ENCODE measurements at places on chromosomes 7 and 10.

DNA sequence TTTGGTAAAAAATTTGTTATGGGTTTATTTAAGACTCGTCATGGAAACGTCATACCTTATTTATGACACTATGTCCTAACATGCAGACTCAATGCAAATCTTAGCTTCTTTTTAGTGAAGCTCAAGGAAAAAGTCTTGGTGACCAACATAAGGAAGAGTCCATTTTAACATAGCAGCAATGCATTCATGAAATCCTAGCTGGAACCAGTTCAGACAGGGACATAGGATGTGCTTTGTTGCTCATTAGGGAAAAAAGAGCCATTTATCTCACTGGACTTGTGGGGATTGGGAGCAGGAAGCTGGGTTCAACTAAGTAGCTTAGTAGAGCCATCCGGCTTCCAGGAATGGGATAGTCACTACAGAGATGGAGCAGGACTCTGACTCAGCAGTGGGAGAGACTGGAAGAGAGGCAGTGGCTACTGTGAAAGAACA, 100.7 kb upstream of the DKK1 start:
- DNase-seq: no peak

GRCh38 chr7:97133159-97133558, 15.7 kb downstream of the SDHAF3 start:
- DNase-seq: no peak

- DNase-seq: no peak
Measured at GRCh38 chr10:70544431-70545340, 57.9 kb downstream of the PRF1 start.

GRCh38 chr10:78648256-78648860, 420.4 kb upstream of the ZMIZ1 start:
- DNase-seq: no peak

DNA sequence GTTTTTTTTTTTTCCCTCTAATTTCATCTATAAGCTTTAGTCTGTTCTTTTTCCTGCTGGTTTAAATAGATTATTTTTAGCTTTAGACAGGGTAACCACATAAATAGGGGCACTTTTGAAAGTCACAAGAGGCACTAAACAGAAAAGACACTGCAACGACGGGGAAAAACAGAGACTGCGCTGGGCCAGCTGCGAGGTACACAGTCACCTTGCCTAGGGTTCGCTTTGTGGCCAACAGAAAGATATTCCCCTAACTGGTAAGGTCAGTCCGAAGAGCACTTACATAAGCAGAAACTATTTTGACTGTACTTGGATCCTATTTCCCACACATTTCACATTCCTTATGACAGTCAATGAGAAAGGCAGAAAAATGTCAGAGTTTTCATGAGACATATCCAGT, 175.6 kb upstream of the PHF14 start:
- no peak for DNase-seq

- DNase-seq: no peak
Measured at GRCh38 chr7:2488681-2489080, 12.5 kb upstream of the GRIFIN start.

DNA sequence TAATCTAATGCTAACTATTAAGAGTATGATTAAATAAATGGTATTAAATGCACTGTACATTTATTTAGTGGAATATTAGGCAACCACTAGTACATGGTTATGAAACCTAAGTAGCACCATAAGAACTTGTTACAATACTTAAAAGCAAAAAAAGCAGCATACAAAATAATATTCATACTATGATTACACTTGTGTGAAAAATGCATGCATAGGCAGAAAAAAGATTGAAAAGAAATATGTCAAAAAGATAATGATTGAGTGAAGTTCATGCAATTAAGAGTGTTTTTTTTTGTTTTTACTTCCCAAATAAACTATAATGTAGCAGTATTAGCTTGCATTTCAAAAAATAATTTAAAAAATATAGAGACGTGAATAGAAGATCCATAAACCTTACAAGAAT, 20.0 kb upstream of the SRI start:
- no peak for DNase-seq

DNA sequence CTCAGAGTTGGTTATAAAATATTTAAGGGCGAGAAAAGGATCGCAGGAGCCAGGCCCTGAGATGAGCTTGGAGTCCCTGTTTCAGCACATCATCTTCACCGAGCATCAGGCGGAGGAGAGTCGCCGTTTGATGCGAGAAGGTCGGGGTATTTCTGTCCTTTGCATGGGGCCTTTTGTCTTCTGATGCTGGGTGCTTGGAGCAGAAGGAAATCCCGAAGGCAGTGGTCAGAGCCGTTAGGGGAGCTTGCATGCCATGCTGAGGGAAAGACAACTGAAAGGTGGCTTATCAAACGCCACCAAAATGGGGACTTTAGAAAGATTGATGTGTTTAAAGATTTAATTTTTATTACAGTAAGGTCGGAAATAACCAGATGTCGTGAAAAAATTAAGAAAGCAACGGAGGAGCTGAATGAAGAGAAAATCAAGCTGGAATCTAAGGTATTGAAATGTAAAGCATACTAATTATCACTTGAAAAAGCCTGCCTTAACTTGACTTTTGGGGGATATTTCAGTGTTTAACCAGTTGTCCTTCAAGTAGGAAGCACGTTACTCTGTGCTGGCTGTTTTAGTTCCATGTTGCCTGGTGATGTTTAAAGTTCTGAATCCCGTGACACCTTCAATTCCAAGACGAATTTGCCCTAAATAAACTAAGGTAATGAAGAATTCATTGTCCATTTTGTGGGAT, 845 bp downstream of the CCDC172 start:
- DNase-seq: no peak

DNA sequence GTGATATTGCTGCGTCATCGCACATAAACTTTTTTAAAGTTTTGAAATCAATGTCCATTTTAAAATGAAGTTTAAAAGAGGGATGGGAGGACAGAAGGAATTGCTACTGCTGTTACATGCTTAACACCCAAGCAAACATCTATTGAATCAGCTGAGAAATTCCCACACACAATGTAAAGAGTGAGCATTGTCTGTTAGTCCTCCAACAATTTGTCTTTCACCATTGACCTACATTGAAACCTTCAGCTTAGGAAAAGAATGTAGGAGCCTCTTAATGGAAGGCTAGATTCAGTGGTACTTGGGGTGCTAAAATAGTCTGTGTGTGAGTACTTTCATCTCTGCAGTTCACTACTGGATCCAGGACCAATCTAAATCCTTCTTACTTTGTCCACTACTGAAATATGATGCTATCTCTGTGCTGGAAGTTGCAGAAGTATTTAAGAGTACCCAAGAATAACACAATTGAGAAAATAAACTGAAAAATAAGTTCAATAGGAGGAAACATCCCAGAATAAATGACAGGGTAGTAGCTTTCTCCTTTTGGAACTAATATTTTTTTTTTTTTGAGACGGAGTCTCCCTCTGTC, 23.8 kb upstream of the FBXW4 start:
- no peak for DNase-seq

DNA sequence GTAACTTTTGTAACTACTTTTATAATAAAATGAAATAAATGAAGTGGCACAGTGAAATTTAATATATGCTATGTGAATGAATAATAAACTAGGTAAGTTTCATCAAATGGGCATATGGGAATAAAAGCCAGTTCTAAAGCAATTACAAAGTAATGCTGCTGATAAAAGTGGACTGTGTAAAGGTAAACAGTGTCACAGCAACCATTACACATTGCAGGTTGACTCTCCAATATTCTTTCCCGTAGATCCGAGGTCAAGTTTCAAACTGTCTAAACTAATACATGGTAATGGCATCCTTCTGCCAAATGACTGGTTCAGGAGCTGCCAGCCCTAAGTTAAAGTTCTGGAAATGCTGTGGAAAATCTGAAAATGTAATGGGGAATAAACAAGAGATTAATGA, 6.0 kb downstream of the HIBADH start:
- DNase-seq: no peak

DNA sequence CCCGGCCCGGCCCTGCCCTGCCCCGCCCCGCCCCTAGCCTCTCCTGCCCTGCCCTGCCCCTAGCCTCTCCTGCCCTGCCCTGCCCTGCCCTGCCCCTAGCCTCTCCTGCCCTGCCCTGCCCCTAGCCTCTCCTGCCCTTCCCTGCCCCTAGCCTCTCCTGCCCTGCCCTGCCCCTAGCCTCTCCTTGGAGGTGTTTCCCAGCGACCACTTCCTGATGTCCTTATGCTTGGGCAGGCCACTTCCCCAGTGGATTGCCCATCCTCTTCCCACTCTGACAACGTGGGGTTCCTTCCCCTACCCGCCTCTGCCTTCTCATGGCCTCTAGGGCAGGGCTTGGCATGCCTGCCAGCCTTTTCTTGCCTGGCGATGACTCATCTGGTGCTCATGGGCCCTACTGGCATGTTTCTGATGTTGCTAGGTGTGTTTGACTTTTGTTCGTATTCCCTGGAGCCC, 21.2 kb downstream of the PRXL2A start:
- DNase-seq: no peak

DNA sequence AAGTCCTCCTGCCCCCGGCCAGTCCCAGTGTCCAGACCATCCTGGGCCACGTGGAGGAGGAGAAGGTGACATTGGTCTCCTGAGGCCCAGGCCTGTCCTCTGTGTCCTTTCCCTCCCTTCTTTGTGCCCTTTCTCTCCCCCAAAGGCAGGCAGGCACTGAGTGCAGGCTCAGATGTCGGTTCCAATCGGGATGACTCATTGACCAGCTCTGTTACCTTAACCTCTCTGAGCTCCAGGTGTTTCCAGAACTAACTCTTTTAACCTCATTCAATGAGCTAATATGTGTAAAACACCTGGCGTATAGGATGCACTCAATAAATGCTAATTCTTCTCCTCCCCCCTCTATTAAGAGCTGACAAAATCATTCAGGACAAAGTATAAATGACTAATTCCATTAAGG, 25.7 kb downstream of the MACROH2A2 start:
- DNase-seq: no peak

- DNase-seq: no peak
Measured at GRCh38 chr10:35592441-35592840, 12.7 kb upstream of the GJD4 start.

DNA sequence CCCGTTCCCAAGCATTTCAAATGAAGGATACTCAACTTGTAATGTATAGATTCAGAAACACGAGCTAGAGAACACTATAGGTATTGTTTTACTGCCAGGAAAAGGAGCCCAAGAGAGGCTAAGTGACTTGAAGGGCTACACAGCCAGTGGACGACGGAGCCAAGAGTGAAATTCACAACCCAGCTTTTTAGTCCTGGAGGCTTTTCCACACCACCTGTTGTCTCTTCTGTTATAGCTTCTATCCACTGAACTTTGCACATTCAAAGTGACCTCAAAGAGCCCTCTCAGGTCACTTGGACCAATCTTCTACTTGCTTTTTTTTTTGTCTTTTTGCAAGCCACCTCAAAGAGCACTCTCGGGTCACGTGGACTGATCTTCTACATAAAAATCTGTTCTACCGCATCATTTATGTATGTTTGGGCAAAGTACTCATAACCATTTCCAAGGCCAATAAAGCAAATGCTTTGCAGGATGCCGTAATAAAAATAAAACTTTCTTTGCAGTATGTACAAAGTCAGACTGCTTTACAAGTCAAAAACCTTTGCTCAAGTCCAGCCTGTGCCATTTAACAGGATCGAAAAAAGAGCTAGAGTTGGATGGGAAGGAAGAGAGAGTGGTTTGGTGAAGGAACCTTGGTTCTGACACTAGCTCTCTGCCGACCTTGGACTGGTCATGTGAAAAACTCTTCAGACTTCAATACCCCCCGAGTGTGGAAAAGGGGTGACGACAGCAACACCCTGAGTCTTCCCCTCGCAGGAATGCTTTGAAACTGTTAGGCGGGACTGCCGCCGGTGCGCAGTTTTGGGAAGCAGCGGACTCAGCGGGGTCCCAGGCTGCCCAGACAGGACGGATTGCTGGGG, 821 bp downstream of the SLC35B4 start:
- no peak for DNase-seq

GRCh38 chr10:5252177-5253037, 55.8 kb downstream of the AKR1C4 start:
- no peak for DNase-seq

- DNase-seq: no peak
Measured at GRCh38 chr7:127809261-127809702, 157.3 kb downstream of the SND1 start.

GRCh38 chr10:110901954-110902819, 16.8 kb downstream of the BBIP1 start:
- DNase-seq: no peak

DNA sequence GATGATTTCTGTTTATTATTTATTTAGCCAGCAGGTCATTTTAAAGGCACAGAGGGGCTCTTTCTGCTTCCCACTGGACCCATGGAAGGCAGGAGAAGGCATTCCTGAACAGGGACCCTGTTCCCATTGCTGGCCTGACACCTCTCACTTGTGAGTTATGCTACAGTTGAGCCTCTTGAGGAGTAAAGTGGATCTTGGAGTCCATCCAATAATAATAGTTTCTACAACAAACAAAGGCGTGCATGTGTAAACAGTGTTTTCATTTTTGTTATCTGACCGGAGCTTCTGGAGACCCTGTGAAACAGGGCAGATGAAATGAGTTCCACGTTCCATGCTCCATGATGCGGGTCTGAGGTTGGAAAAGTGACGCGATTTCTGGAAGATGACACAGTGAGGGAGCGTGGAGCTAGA, 127.3 kb upstream of the HABP2 start:
- DNase-seq: no peak

- DNase-seq: no peak
Measured at GRCh38 chr7:140176122-140176701, 571 bp downstream of the KDM7A start.

- DNase-seq: no peak
Measured at GRCh38 chr10:100873146-100873826, 39.5 kb upstream of the SLF2 start.

DNA sequence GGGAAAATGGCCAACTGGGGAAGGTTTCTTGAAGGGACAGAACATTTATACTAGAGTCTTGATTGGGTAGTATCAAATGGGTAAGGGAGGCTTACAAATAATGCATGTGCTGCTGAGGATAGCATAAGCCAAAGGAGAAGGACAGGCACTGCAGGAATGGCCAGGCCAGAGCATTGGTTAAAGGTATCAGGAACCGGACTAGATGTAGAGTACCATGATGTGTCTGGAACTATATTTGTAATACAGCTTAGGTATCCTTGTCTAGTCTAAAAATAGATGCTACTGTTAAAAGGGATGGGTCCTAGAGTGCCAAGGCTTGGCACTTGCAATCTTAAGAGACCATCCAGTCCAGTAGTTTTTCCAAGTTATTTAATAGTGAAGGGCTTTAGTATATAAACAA, 20.3 kb downstream of the TMEM243 start:
- DNase-seq: no peak

- DNase-seq: no peak
Measured at GRCh38 chr10:91002656-91003055, 81.8 kb upstream of the ANKRD1 start.

GRCh38 chr7:149284343-149284742, 22.3 kb downstream of the ZNF783 start:
- peak; percentile 18 for DNase-seq

GRCh38 chr10:15780353-15781135, 60.8 kb upstream of the ITGA8 start:
- DNase-seq: no peak
